ENCODE measurements at places on chromosomes 1 and 21.

DNA sequence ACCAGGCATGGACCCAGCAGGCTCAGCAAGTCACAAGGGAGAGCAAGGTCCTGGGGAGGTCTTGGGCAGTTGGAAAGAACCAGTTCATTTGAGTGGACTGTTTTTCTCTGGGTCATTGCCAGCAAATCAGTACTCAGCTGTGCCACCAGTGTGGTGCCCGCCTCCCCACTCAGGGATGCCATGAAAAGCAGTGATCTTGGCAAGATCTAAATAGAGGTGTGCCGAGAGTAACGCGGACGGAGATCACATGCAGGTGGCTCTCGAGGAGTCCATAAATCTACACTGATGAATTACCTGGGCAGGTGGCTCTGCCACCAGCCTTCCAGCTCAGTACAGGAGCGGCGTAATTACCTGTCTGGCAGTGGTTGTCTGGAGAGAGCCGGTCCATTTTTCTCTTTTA is 642.2 kb downstream of the PTPRU start:
- no peak for DNase-seq

GRCh38 chr1:229221106-229222019 is 49.5 kb upstream of the RAB4A start:
- no peak for DNase-seq

DNA sequence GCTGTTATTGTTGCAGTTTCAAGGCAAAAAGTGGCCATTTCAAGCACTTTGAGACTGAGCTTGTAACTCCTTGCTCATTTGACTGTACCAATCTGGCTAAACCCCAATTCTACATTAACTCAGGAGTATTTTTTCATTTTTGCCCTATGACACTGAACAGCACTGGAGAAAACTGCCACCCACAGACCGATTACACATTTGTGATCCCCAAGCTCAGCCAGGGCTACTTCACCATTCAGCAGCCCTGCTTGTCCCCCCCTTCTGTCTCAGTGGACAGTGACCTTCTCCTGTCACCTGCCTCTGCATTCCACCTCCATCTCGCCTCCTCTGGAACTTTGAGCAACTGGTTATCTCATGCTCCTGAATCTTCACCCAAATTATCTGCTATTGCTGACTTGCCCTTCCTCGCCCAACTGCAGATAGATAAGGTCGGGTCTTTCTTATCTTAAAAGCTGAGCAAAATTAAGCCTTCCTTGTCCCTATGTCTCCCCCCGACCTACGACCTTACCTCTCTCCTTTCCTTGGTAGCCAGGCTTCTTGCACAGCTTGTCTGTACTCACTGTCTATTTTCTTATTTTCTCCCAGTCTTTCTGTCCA is 25.3 kb downstream of the SPATA46 start:
- DNase-seq, result no peak

- DNase-seq, result no peak
Measured at GRCh38 chr1:90726425-90726985, 9.4 kb upstream of the BARHL2 start.

- DNase-seq, result no peak
Measured at GRCh38 chr1:2984399-2985061, 36.7 kb upstream of the ACTRT2 start.

DNA sequence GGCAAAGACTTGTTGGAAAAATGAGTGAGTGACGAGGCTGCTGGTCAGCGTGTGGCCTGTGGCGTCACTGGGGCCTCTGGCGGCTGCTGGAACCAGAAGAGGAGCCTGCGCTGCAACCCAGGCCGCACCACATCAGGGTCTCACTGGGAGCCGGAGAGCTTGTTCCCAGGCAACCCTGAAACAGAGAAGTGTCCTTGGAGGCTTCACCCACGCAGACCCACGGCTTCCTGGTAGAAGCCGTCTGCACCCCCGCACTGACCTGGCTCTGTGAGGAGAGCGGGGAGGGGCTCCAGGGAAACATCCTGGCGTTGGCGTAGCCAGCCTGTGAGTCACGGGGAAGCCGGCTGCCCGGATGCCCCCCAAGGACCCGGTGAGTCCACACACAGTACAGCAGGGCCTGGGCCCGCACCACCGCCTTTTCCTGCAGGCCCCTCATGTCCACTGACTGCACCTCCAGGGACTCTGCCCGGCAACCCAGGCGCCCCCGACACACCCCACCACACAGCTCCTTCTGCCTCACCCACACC is 57.4 kb downstream of the COL6A1 start:
- no peak for DNase-seq

GRCh38 chr1:152013664-152014237 is 20.1 kb upstream of the S100A10 start:
- peak; percentile 60 for DNase-seq

DNA sequence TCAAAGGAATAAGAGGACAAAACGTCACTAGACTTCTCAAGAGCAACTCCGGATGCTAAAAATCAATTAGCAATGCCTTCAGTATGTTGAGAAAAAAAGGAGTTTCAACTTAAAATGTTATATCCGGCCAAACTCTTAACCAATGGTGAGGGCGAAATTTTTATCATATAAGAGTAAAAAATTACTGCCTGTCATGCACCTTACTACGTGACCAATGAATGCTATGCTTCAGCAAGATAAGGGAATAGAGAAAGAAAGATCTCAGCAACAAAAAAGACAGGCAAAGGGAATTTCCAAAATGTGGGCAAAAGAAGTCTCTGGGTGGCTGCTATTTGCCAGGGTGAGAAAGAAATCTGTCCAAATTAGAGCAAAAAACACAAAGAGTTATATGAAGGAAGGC is 47.4 kb upstream of the LRRC7 start:
- DNase-seq, result no peak

DNA sequence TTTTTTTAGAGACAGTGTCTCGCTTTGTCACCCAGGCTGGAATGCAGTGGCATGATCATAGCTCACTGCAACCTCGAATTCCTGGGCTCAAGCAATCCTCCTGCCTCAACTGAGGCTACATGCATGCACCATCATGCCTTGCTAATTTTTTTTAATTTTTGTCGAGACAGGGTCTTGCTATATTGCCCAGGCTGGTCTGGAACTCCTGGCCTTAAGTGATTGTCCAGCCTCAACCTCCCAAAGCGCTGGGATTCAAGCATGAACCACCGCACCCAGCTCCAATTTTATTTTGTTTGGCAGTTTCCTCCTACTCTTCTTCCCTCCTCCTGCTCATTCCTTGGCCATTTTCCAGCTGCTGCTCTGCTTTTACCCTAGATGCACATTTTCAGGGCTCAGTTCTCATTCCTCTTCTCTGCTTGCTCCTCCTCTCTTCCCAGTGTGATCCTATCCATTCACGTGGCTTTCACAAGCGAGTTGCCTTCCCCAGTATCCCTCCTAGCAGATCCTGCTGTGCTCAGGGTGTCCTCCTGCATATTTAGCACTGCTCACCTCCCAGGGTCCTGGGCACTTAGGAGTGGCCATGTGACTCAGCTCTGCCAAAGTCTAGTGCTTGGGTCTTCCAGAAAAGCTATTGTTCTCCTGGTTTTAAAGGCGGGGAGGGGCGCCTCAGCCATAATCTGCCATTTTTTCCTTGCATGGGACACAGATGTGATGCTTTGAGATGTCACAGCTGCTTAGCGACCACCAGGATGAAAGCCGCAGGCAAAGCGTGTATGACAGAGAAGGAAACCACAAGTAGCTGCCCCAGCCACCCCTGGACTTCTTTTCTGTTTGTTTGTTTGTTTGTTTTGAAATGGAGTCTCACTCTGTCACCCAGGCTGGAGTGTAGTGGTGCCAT is 33.7 kb downstream of the PSEN2 start:
- DNase-seq, result no peak

DNA sequence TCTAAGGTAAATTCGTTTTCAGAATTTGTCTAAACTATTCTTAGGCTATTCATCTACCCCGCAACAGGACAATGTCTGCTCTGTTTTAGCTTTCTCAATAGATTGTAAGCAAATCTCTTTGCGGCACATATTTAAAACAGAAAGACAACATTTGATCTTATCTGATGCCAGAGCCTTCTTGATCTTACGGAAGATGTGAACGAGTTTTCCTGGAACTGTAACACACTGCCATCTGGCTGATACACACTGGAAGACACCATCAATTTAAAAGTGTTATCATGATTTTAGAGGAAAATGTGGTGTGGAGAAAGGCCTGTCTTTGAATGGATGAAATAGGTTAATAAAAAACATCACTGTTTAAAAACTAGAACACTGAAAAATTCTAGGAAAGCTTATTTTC is 36.1 kb downstream of the COA6 start:
- no peak for DNase-seq

DNA sequence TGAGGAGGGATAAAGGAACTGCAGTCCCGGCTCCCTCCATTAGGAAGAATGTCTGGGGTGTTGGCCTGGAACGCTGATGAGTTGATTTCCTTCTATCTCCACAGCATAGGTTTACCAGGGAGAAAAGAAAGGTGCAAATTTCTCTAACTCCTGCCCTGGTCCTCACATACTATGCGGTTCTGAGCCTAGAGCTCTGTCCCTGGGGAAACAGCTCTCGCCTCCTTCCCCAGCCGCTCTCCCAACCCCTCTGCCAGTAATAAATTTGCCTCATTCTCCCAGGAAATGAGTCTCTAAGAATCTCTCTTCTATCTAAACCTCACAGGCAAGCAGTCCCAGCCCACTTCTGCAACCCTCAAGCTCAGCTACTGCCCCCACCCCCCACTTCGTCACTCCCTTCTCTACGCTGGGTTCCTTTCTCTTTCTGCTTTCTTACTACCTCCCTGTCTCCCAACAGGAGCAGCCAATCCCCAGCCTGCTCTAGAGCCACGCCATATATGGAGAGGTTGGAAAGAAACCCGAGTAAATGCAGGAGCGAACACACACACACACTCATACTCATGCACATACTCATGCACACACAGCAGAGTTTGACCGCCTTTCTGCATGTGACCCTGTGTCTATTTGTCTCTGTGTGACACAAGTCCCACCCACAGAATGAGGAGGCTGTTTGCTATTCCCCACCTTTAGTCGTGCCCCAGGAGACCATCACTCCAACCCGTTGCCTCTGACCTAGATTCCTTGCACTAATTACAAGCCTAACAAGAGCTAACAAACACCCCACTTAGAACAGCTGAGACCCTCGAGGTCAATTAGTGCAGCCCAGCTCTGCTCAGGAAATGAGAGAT is 13.4 kb downstream of the PLEKHO1 start:
- DNase-seq, result peak; percentile 38

GRCh38 chr1:237983496-237983895 is 92.8 kb upstream of the ZP4 start:
- no peak for DNase-seq

GRCh38 chr1:198765416-198765815 is 126.6 kb downstream of the PTPRC start:
- DNase-seq, result no peak

GRCh38 chr1:64516803-64517568 is 47.1 kb downstream of the CACHD1 start:
- no peak for DNase-seq

- no peak for DNase-seq
Measured at GRCh38 chr1:31674626-31675025, 29.2 kb downstream of the COL16A1 start.

GRCh38 chr1:114222920-114223319 is 69.3 kb upstream of the SYT6 start:
- no peak for DNase-seq

DNA sequence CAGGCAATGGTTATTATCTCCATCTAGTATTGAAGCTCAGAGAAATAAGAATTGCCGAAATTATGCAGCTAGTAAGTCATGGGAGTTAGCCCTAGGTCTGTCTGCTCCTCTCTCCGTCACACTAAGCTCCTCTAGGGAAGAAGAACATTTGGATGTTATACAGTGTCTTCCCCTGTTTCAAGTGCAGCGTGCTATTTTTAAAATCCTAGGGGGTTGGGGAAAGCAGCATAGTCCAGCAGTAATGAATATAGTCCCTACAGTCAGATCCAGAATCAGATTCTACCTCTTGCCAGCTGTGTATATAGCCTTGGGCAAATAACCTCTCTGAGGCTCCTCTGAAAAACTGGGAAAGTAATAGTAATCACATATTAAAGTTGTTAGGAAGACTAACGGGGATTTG is 44.5 kb upstream of the OSBPL9 start:
- DNase-seq, result no peak

DNA sequence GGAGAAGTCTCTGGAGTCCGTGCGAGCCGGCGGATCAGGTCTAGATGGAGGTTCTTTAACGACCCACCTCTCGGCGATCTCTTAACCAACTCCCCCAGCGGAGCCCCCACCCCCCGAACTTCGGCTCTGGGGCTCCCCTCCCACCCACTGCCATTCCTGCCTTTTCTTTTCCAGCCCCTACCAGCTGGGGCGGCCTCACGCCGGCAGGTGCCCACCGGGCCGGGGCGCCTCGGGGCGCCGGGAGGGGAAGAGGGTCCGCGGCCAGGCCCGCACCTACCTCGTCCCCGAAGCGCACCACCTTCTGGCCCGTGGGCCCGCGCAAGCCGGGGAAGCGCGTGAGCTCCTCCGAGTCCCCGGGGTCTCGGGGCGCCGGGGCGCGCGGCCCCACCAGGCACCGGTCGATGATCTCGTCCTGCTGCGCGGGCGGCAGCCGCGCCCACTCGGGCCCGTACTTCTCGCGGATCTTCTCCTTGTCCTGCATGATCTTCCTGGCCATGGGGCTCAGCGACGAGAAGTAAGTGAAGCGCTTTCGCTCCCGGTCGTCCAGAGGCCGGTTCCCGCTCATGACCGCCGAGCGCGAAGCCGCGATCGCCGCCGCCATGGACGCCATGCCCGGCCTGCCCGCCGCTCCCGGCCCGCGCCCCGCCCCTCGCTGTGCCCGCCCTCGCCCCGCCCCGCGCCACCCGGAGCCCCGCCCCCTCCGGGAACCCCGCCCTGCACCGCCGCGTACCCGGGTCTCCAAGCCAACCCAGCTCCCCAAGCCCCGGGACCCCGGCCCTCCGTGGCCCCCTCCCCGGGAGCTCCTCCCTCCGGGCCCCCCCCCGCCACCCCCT is at the start of gene C1orf198:
TSS of gene C1orf198 (minus strand) at position 619 of the 833 bp plus-strand sequence. CDS start at position 610, 9 bp downstream.
- peak; percentile 84 for DNase-seq

GRCh38 chr1:110098222-110099026 is 13.8 kb upstream of the UBL4B start:
- no peak for DNase-seq

DNA sequence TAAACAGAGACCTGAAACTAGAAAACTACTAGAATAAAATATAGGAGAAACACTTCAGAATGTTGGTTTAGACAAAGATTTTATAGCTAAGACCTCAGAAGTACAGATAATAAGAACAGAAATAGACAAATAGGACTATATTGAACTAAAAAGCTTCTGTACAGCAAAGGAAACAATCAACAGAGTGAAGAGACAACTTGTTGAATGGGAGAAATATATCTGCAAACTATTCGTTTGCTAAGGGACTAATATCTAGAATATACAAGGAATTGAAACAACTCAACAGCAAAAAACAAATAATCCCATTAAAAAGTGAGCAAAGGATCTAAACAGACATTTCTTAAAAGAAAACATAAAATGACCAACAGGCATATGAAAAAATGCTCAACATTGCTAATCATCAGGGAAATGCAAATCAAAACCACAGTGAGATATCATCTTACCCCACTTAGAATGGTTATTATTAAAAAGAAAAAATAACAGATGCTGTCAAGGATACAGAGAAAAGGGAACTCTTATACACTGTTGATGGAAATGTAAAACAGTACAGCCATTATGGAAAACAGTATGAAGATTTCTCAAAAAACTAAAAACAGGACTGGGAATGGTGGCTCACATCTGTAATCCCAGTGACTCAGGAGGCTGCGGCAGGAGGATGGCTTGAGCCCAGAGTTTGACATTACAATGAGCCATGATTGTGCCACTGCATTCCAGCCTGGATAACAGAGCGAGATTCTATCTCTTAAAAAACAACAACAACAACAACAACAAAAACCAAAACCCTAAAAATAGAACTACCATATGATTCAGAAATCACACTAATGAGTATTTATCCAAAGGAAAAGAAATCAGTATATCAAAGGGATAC is 37.3 kb upstream of the ZSWIM5 start:
- DNase-seq, result no peak

- DNase-seq, result no peak
Measured at GRCh38 chr1:118898712-118899111, 89.4 kb downstream of the TBX15 start.

GRCh38 chr1:236058141-236058934 is 6.6 kb downstream of the NID1 start:
- DNase-seq, result no peak

Measured in activated T-cell treated with anti-CD3 and anti-CD28 coated beads, Interleukin-2, amount 50 U/mL, for 48 hours (primary cell).